ENCODE measurements at places on chromosomes 12 and 14. TPM values are rescaled to one million over a fixed set of nuclear protein-coding genes. Genes with fewer than 3 reads are reported as not detected.

ACOT6 gene
- total RNA-seq: not detected

- H3K36me3 ChIP-seq: peaks cover 31% of the 10 kb centered on the region
- H3K4me1 ChIP-seq: no peaks in the 10 kb centered on the region
- DNase-seq: no peak
These were observed 128.9 kb downstream of the NCOR2 start for GRCh38 chr12:124438437-124439056.

DNA sequence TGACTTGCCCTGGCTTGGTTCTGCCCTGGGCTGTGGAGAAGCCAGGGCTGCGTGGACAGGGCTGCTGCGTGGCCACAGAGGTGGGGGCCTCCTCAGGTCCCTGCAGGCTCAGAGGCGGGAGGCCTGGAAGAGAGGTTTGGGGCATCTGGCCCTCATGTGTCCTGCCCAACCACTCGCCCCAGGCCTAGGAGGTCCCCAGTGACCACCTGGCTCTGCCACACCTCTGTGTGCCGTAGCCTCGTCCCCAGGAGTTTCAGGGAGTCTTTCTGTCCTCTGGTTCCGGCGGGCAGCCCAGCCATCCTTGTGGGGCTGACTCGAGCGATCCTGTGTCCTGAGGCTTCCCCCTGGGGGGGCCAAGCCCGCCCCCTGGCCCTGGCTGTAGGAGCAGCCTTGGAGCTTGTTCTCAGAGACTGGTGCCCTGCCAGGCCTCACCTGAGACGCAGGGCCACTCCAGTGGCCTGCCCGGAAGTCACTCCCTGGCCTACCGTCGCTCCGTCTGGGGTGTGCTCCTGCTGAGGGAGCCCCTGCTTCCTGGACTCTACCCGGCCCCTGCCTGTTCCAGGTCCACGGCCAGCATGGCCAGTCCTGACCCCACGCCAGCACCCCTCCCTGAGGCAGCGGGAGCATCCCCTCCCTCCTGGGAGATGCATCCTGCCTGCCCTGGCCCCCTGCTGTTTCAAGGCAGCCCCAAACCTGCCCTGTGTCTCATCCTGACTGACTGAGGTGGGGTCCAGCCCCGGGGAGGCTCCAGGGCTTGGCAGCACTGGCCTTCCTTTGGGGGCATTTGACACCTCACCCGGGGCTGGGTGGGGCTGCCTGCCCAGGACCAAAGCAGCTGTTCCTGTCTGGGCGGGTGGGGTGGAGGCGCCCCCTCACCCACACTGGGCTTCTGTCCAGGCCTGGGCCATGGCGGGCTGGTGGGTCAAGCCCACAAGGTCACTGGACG lies 13.9 kb downstream of the ASPG start:
- peaks cover 13% of the 10 kb centered on the region for H3K27me3 ChIP-seq
- peak; percentile 5 for DNase-seq
- H3K4me1 ChIP-seq: no peaks in the 10 kb centered on the region
- no peak overlapping the region for H3K4me3 ChIP-seq
- no peak overlapping the region for H3K27ac ChIP-seq
- no peaks in the 10 kb centered on the region for H3K36me3 ChIP-seq

P2RX2 gene
- not detected for total RNA-seq

NELL2 gene
- 0.34 TPM for total RNA-seq

- DNase-seq: no peak
- H3K27me3 ChIP-seq: no peaks in the 10 kb centered on the region
- H3K4me1 ChIP-seq: peaks cover 29% of the 10 kb centered on the region
- H3K4me3 ChIP-seq: no peak overlapping the region
- H3K27ac ChIP-seq: peak overlapping the region; percentile 64
These were observed 10.4 kb downstream of the APPL2 start for GRCh38 chr12:105225505-105226015.

PTHLH gene
- total RNA-seq: not detected

DNA sequence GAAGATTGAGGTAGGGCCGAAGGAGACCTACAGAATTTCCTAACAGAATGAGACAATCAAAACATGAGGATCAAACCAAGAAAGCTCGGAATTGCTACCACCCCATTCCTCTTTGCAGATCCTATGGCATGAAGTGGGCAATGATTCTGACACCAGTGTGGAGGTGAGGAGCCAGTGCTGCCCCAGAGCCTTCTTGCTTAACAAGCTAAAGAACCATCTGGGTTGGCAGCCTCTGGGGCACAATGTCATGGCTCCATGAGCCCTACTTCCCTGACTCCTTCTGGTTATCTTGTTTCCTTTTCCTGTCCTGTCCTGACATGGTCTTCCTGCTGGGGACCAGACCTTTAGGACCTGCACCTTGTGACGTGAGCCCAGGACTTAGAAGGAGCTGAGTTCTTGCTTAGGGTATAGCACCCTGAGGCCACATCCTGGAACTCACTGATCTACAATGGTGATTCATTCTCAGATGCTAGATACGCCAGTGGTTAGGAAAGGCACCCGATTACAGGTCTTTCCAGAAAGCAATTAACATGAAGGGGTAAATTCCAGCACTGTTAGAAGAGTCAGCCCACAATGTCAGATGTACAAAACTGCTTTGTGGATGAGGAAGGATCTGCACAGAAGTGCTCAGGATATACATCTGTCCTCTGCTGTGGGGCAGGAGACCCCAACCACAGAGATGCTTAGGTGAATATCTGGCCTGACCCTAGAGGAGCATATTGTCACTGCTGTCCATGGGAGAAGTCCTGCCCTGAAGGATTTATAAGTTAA lies 324.2 kb downstream of the ZFP36L1 start:
- no peaks in the 10 kb centered on the region for H3K27me3 ChIP-seq
- no peak overlapping the region for H3K4me3 ChIP-seq
- H3K27ac ChIP-seq: no peak overlapping the region

CCDC184 gene
- total RNA-seq: 0.84 TPM

DNA sequence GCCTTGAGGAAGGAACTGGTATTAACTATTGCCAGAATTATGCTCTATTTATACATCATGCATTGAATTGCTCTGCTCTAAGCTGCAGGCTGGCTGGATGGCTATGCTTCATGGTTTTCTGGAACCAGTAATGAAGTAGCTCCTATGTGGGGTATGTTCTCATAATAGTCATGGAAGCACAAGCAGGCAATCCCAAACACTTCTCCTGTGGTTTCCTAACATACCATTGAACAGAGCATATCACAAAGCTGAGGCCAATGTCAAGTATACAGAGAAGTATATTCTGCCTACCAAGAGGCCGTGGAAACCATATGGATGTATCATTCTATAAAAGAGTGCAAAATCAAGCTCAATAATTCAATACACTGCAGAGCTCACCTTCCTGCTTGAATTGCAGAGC lies 1752.4 kb upstream of the FLRT2 start:
- no peak for DNase-seq
- no peak overlapping the region for H3K4me3 ChIP-seq
- no peaks in the 10 kb centered on the region for H3K27me3 ChIP-seq
- H3K36me3 ChIP-seq: no peaks in the 10 kb centered on the region
